ENCODE measurements at places on chromosomes 7 and 10.

- no peak for DNase-seq
These were observed 764 bp upstream of the FAM131B start for GRCh38 chr7:143363016-143363937.

DNA sequence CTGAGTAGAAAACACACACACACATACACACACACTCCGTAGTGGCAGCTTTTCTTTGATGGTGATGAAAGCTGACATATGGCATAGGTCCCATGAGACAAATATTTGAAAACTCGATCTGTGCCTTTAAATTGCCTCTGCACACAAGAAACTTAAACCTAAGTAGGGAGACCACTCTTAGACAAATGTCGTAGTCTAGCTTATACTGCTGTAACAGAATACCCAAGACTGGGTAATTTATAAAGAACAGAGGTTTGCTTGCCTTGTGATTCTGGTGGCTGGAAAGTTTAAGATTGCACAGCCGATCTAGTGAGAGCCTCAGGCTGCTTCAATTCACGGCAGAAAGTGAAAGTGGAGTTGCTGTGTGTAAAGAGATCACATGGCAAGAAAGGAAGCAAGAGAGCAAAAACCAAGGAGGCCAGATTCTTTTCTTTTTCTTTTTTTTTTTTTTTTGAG, 489.4 kb upstream of the SORCS1 start:
- DNase-seq: no peak

GRCh38 chr7:55075464-55076021, 56.7 kb downstream of the EGFR start:
- DNase-seq: no peak

DNA sequence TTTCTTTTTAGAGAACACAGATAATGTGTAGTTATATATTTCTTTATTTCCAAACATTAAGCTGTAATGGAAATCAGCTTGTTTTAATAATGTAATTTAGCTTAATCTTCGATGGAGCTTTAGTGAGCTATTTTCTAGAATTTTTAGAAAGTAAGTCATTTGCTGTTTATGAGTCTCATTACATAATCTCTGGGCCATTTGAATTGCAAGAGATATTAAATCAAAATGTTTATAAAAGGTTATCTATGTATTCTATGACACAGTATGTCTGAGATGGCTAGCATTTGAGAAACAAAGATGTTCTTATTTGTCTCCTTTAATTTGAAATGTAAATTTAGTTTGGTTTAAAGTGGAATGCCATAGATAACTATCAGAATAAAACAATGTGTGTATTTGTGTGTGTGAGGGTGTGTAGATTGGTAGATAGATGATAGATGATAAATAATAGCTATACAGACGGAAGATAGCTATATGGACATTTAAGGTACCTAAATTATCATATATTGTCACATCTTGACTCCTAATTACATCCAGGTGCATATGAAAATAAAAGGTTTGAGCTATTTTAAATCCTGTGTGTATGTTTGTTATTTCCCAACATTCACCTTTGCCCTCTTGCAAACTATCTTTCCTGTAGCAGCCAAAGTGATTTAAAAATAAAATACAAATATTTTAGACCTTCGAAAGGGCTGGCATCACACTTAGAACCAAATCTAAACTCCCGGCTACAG, 478.0 kb upstream of the KLF6 start:
- no peak for DNase-seq

DNA sequence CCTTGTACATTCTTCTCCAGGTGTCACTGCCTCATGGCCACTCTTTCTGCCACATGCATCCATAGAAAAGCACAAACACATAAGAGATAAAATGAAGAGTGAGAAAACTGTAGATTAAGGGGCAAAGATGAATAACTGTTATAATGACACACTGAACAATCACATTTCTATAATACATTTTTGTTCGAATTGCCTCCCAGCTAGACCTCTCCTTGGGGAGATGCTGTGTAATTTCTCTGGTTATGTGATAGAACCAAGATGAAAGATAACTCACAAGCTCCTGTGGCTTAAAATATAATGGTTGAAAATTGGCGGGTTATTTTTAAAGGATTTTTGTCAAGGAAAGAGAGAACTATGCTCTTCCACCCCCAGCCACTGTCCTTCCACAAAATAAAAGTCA, 60.2 kb upstream of the STEAP1 start:
- no peak for DNase-seq

- no peak for DNase-seq
These were observed 174.1 kb upstream of the YAE1 start for GRCh38 chr7:39392151-39392550.

DNA sequence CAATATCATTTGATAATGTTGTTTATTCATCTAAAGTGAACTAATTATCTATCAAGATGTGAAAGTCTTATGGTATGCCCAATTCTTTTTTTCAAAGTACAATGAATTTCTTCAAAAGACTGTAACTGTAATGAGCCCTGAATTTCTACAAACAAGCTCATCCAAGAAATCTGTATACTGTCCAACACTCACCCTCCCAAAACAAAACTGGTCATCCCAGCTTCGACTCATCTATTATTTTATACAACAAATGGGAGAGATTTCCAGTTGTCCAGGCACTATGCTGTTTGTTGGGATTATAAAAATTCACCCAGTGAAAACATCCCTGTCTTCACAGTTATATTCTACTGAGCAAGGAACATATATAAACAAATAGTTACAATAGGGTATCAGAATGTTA, 806.9 kb downstream of the TNS3 start:
- DNase-seq: no peak

Measured in germinal center (tissue), 1 donor.